HFFc6 (cell line): ENCODE measurements at places on chromosomes 16 and 17. TPM values are rescaled to one million over a fixed set of nuclear protein-coding genes. Genes with fewer than 3 reads are reported as not detected.

ZSWIM7 gene
- 16.2 to 20.3 TPM (median 18.3 TPM) in 3 replicates for total RNA-seq

PPP1R27 gene
- total RNA-seq = not detected in 2 replicates

KRT31 gene
- total RNA-seq = 0.14 TPM in 1 of 3 replicates, not detected in the others

KRTAP4-5 gene
- total RNA-seq = not detected in 3 replicates

HOXB8 gene
- not detected in 3 replicates for total RNA-seq

SULT1A4 gene
- total RNA-seq = 0.43 TPM in 1 of 2 replicates, not detected in the other

GNAO1 gene
- 0.07 to 0.42 TPM in 2 of 3 replicates, not detected in the other for total RNA-seq

C16orf92 gene
- total RNA-seq = not detected in 3 replicates

SLC39A11 gene
- 34.2 to 36.1 TPM (median 34.2 TPM) in 3 replicates for total RNA-seq

KCNH4 gene
- total RNA-seq = not detected in 2 replicates

DNA sequence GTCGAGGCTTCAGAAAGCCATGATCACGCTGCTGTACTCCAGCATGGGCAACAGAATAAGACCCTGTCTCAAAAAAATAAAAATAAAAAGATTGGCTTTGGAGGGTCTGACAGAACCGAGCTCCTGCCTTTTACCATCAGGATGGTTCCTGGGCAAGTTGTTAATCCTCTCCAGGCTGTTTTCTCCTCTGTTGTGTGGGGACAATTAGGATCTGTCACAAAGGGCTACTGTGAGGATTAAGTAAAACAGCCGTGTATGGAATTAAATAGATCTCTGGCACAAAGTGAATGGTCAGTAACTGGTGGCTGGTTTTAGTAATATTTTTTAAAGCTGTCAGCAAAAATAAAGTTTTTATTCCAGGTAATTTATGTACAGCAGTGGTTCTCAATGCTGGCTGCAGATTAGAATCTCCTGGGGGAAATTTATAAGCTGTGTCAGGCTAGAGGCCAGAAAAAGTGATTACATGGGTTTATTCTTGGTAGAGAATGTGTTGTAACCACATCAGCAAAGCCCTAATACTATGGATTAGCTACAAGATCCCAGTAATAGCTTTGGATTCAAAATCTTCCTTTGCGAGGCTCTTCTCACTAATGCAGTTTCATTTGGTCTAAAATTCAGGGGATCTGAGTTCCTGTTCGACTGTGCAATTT is 47.2 kb downstream of the GPRC5B start:
- DNase-seq = no peak

DNA sequence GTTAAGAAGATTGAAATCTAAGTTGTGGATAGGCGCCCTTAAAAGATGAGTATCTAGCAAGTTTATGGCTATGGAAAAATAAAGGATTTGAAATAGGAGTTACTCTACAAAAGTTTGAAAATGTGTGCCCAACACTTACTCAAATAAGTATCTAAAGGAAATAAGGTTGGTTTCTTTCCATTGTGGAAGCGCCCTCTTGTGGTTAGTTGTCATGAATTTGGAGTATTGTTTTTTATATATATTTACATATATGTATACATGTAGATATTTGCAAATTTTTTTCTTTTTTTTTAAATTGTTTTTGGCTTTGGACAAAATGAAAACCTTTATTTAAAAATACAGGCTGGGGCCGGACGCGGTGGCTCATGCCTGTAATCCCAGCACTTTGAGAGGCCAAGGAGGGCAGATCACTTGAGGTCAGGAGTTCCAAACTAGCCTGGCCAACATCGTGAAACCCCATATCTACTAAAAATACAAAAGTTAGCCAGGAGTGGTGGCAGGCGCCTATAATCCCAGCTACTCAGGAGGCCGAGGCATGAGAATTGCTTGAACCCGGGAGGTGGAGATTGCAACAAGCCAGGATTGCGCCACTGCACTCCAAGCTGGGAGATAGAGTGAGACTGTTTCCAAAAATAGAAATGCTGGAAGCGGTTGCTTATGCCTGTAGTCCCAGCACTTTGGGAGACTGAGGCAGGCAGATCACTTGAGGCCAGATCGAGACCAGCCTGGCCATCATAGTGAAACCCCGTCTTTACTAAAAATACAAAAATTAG is 24.0 kb upstream of the VPS4A start:
- peak; percentile 61 for DNase-seq

- DNase-seq = peak; percentile 79
Measured at GRCh38 chr16:89602273-89602951, 11.0 kb upstream of the DPEP1 start.

GRCh38 chr17:4584917-4585637 is 748 bp downstream of the SMTNL2 start:
- DNase-seq = no peak

- no peak for DNase-seq
Measured at GRCh38 chr17:82696916-82697807, 1.3 kb downstream of the RAB40B start.

DNA sequence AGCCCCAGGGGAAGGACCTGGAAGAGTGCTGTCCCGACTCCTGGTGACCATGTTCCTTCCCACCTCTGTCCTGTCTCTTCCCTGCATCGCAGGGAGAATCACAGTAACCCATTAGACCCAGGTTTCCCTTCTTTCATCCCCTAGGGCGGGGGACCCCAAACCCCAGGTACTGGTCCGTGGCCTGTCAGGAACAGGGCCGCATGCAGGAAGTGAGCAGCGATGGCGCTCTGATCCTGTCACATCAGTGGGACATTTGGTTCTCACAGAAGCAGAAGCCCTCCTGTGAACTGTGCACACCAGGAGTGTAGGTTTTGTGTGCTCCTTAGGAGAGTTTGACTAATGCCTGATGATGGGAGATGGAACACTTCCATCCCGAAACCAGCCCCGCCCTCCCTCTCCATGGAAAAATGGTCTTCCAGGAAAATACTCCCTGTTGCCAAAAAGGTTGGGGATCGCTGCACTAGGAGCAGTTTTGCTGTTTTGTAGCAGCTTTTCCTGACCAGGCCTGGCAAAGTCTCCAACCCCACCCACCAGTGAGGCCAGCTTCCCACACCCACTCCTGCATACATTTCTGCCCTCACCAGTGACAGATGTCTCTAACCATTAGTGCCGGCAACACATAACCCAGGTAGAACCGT is 10.5 kb downstream of the MNT start:
- no peak for DNase-seq

GRCh38 chr17:16981928-16982327 is 10.0 kb upstream of the TNFRSF13B start:
- DNase-seq = no peak

- DNase-seq = no peak
Measured at GRCh38 chr16:27311448-27311830, 2.3 kb upstream of the IL4R start.

DNA sequence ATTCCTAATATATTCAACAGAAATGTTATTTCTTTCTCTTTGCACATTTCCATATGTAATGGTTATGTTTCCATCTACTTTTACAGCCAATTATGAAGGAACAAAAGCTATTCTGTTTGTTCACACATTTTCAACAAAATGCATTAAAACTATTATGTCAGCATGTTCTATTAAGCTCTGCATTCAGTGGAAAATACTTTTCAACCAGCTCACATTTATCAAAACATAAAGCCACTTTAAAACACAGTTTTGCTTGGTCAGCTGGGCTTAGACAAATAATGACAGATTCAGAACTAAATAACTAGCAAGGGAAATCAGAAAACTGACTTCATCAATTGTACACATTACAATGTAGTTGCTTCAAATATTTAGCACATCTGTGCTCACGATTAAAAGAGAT is 6.9 kb downstream of the SALL1 start:
- no peak for DNase-seq

DNA sequence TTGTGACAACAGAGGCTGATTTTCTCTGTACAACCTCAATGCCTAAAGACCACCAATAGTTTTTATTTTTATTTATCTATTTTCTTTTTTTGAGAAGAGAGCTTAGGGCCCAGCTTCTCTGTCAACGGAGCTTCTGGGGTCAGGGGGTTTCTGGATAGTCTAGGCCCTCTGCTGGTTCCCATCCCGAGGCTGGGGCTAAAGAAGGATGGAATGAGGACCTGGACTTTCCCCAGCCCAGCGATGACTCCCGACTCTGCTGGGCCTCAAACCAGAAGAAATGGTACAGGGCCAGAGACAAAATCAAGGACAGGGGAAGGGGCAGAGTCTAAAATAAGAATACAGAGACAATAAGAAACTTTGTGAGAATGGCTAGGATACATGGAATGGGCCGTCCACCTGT is 5.7 kb upstream of the TSPOAP1 start:
- DNase-seq = no peak

GRCh38 chr16:31459687-31460581 is 633 bp downstream of the ARMC5 start:
- DNase-seq = peak; percentile 99

DNA sequence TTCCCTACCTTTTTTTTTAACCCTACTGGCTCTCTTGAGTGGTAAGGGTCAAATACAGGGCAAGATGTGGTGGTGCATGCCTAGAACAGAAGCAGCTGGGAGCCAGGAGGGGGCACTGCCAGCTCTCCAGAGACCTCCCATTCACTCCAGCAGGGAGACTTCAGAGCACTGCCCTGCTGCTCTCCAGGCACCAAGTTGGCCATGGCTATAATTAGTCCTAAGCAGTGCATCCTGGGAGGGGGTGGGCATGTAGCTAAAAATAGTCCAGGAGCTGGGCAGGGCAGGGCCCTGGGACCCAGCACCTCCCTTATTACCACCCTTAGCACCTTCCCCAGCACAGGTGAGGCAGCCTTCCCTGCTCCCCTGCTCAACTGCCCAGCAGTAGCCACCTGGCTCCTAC is 3.5 kb downstream of the CORO6 start:
- DNase-seq = peak; percentile 52

GRCh38 chr17:73069841-73070240 is 22.6 kb downstream of the SLC39A11 start:
- no peak for DNase-seq

GRCh38 chr16:3173892-3174617 is 13.9 kb upstream of the OR1F1 start:
- no peak for DNase-seq

GRCh38 chr16:27551036-27551435 is 1.1 kb downstream of the KATNIP start:
- DNase-seq = peak; percentile 39

- no peak for DNase-seq
Measured at GRCh38 chr16:56119133-56119532, 72.2 kb upstream of the GNAO1 start.

- no peak for DNase-seq
Measured at GRCh38 chr17:83117583-83117982, 38.2 kb downstream of the METRNL start.

GRCh38 chr17:29169806-29170591 is 10.2 kb downstream of the MYO18A start:
- no peak for DNase-seq

GRCh38 chr17:35991075-35991474 is 4.5 kb upstream of the CCL14 start:
- DNase-seq = no peak

DNA sequence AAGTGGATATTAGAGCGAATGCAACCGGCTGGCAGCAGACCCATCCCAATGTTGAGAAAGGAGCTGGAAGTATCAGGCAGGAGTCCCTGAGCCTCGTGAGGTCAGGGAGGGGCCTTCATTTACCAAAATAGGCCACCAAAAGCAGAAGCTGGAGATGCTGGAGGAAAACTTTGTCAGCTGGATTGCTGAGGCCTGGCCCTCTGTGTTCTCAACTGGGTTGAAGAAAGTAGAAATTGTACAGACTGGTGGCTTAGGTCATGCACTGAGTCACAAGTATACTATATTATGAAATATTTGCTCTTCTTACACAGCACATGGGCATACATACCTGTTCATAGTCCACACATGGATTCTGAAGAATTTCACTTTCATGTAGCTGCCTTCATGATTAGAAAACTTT is 23.2 kb upstream of the TEKT3 start:
- DNase-seq = no peak

DNA sequence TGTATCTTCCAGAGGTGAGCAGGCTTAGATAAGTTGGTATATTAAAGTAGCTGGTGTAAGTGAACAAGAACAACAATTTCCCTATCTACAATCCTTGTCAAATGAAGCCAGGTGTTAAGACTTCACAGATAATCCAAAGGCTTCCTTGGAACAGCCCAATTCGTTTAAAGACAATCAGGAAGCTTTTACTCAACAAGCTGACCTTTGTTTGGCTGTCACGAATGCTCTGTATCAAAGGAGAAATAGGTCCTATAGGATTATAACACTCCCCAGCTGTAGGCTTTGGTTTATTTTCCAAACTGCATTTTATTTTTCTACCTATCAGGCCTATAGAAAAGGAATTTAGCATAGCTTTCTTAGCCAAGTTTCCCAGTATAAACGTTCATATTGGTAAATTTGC is 766.5 kb upstream of the GOT2 start:
- no peak for DNase-seq

- no peak for DNase-seq
Measured at GRCh38 chr17:36777118-36777517, 160.2 kb upstream of the LHX1 start.

GRCh38 chr17:19539040-19539399 is 5.4 kb downstream of the SLC47A1 start:
- DNase-seq = no peak
